ENCODE measurements at places on chromosomes 6 and 20.

GRCh38 chr6:34490390-34491090 is 24.7 kb downstream of the PACSIN1 start:
- no peak for DNase-seq

DNA sequence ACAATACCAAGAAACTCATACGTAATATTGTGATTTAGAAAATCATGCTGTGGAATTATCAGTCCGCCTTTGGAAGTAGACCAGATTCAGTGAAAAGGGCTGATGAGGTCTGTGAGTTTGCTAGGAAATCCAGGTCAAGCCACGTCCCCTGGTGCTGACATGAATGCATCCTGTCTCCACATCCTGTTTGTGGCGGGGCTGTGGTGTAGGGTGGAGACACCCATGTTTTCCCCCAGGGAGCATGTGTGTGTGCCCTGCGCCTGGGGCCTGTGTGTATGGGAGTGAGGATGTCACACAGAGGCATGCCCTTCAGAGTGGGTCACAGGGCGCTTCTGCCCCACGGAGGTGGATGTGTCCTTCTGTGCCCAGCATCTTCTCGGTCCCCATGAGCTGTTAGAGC is 109.1 kb downstream of the SASH1 start:
- no peak for DNase-seq

DNA sequence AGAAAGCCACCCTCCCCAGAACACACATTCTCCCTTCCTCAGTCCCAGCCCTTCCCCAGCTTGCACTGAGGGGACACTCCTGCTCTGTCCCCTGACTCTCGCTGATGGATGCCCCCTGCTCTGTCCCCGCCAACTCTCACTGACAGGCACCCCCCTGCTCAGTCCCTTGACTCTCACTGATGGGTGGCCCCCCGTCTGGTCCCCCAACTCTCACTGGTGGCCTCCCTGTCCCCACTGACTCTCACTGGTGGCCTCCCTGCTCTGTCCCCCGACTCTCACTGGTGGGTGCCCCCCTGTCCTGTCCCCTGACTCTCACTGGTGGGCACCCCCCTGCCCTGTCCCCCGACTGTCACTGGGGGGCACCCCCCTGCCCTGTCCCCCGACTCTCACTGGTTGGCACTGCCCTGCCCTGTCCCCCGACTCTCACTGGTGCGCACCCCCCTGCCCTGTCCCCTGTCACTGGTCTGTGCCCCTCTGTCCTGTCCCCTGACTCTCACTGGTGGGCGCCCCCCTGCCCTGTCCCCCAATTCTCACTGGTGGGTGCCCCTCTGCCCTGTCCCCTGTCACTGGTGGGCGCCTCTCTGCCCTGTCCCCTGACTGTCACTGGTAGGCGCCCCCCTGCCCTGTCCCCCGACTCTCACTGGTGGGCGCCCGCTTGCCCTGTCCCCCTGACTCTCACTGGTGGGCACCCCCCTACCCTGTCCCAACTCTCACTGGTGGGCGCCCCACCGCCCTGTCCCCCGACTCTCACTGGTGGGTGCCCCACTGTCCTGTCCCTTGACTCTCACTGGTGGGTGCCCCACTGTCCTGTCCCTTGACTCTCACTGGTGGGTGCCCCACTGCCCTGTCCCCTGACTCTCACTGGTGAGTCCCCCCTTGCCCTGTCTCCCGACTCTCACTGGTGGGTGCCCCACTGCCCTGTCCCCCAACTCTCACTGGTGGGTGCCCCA is 60.9 kb downstream of the GINS1 start:
- no peak for DNase-seq

- no peak for DNase-seq
Measured at GRCh38 chr6:18990059-18990978, 603.2 kb downstream of the RNF144B start.

DNA sequence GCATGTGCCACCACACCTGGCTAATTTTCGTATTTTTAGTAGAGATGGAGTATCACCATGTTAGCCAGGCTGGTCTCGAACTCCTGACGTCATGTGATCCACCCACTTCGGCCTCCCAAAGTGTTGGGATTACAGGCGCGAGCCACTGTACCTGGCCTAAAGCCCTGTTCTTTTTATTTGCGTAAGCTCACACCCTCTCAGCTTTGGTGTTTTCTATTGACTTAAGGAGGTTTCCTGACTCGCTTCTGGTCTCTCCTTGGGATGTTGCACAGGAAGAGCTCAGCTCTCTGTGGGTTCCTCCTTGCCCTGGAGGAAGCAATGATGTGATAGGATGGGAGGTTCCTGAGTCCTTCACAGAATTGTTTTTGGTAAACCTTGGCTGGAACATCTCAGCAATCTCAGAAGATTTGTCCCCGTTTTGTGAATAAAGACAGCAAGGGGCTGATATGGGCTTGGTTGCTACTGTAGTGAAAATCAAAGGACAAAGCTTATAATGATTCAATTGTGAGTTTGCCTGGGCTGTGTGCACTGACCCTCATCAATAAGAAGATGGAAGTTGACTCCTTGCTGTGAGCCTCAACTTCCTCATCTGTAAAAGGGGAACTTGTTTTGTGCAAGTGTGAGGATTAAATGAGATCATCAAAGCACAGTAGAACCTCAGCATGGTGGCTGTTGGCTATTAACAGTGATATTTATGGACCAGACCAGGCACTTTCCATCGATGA is 27.0 kb downstream of the TOX2 start:
- no peak for DNase-seq

- DNase-seq = no peak
Measured at GRCh38 chr6:139862311-139862710, 487.9 kb upstream of the CITED2 start.

- no peak for DNase-seq
Measured at GRCh38 chr6:11714116-11714797, 64.3 kb downstream of the ADTRP start.

DNA sequence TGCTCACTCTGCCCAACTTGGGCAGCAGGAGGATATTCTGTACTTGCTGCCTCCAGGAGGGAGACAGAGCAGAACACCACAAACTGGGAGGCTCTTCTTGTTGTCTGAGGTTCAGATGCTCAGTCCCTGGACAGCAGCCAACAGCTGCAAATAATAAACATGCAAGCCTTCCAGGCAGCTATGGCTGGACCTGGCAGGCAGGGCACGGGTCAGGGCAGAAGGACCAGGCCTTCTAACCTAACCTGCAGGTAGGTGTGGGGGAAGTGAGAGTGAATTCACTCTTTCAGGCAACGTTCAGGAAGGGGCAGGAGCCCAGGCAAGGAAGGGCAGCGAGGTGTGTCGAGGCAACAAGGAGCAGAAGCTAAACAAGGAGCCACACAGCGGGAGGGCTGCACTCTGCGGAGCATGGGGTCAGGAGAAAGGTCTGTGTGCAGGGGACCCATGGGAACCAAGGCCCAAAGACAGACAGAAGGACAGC is 31.5 kb downstream of the NINL start:
- DNase-seq = peak; percentile 60

- DNase-seq = peak; percentile 71
Measured at GRCh38 chr20:1392693-1393506, at the start of gene FKBP1A. FKBP1A (minus strand) TSS chr20:1393054; CDS start chr20:1392998, 56 bp downstream.

- DNase-seq = no peak
Measured at GRCh38 chr6:167566711-167567141, 241.8 kb downstream of the TTLL2 start.

- DNase-seq = no peak
Measured at GRCh38 chr20:61958773-61959700, 106.6 kb downstream of the TAF4 start.

DNA sequence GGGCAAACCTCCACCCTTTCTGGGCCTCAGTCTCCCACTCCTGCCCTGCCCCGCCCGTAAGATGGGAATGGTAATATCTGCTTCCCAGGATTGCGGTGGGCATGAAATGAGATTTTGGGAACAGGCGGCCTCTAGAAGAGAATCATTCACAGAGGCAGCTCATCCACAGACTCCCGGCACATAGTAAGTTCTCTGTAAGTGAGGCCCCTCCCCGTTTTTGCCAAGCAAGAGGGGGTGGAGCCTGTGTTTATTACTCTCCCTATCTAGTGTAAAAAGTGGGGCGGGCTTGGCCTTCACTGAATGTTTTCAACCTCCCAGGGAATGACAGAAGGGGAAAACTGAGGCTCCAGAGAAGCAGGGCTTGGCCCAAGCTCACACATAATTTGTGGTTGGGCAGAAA is 20.0 kb downstream of the SUN5 start:
- no peak for DNase-seq

DNA sequence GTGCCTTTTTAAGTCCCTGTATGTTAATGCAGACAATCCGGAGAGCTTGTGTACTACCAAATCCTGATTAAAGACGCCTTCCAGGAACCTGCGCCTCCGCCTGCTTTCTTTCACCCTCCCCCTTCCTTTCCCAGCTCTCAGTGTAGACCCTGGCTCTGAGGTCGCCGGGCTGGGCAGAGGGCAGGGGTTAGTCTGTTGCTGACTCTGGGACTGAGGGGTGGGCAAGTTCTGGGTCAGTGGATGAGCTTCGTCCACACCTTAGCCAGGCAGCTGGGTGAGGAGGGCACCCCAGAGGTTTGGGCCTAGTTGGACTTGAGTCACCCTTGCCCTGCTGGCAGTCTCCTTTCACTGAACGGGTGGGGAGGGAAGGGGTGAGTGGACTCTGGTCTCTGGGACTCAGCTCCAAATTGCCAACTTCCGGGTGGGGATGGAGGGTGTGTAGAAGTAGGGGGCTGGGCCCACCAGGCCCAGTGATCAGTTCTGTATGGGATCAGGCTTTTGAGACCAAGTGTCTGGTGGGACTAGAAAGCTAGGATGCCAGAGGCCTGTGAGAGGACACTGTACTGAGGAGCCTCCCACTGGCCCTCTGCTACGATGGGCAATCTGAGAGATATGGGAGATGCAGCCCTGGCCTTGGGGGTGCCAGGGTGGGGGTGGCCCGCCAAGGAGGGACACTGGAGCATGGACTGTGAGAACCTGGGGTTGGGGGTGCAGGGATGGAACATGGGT is 21.3 kb upstream of the SLC22A7 start:
- DNase-seq = no peak

DNA sequence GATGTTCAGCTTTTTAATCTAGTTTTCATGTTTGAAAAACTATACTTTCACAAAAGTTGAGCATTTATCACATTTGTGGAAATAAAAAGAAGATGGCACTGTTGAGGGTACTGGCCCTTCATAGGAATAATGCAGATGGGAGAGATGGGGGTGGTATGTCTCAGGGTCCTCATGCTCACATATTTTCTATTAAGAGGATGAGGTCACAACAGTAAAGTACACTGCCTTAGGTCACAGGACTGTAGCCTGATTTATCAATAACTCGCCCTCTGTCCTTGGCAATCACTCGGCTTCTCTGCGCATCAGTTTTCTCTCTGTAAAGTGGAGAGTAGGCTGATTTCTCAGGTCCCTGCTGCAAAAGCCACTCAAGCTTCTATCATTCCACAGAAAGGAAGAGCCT is 55.9 kb downstream of the PPP1R3G start:
- no peak for DNase-seq

- no peak for DNase-seq
Measured at GRCh38 chr6:106098383-106099234, 12.5 kb downstream of the PRDM1 start.

DNA sequence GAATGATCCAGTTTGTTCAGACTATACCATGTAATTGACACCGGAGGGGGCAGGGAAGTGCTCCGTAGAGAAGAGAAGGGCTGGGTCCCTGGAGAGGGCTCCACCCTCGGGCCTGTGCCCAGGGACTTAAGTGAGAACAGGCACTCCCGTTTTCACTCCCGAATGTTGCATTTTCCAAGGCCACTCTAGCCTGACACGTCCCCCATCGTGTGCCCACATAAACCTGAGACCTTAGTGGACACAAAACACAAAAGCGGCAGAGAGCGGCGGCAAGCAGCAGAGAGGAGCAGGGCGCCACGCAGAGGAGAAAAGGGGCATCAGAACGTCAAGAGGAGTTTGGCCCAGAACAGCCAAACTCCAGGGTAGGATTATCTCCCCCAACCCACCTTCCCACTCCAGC is 1405.1 kb downstream of the GRIK2 start:
- DNase-seq = no peak

DNA sequence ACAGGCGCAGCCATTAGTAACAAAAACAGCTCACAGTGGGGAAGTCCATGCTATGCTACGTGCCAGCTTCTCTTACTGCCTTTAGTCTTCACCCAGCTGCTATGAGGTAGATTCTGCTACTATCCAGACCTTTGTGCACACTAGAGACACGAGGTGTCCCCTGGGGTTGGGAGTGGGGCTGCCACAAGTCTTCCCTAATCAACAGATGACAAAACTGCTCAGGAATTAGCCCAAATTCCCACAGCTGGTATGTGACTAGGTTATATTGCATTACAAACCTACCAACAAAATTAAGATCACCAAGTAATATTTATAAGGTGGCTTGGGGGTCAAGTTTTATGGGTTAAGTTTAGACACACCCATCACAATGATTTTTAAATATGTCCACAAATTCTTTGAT is 63.3 kb downstream of the PSMB1 start:
- no peak for DNase-seq

DNA sequence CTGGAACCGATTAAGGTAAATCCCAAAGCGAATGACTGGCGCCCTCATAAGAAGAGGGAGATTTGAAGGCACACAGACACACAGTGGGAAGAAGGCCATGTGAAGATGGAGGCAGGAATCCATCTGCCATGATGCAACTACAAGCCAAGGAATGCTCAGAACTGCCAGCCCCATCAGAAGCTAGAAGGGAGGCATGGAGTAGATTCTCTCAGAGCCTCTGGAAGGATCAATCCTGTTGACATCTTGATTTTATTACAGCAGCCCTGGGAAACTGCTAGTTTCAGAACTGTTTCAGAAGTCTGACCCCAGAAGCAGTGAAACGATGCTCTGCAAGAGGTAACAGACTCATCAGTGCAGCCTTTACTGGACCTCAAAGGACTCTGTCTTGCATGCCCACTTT is 103.5 kb upstream of the GPR6 start:
- DNase-seq = no peak

GRCh38 chr6:163952005-163952404 is 537.5 kb downstream of the QKI start:
- no peak for DNase-seq

GRCh38 chr6:16765235-16765634 is 4.0 kb upstream of the ATXN1 start:
- no peak for DNase-seq

GRCh38 chr6:100300221-100300736 is 164.4 kb downstream of the SIM1 start:
- DNase-seq = peak; percentile 89

- DNase-seq = no peak
Measured at GRCh38 chr6:27293436-27294098, 18.5 kb downstream of the POM121L2 start.

- DNase-seq = no peak
Measured at GRCh38 chr20:2053615-2054014, 48.0 kb upstream of the STK35 start.

DNA sequence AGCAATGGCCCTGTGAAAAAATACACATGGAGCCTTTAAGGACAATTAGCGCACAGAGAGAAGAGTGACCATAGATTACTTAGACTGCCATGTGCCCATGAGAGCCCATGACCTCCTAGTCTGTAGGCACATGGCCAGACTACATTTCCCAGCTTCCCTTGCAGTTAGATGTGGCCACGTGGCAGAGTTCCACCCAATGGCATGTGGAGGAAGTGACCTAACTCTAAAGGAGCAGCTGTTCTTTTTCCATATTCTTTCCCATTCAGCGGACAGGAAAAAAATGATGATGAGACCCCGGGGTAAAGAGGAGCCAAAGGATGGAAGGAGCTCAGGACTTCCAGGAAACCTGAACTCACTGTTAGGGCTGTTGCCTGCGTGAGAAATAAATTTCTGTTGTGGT is 116.6 kb downstream of the CBLN4 start:
- no peak for DNase-seq
